NCI-H2227 treated with DMSO at 0.1 percent for 48 hours (cell line): ENCODE measurements at places on chromosomes 13 and 19.

GRCh38 chr19:13906521-13906904 is 512 bp downstream of the CC2D1A start:
- no peak for DNase-seq

- DNase-seq = no peak
Measured at GRCh38 chr19:38223617-38224013, 407 bp downstream of the DPF1 start.

DNA sequence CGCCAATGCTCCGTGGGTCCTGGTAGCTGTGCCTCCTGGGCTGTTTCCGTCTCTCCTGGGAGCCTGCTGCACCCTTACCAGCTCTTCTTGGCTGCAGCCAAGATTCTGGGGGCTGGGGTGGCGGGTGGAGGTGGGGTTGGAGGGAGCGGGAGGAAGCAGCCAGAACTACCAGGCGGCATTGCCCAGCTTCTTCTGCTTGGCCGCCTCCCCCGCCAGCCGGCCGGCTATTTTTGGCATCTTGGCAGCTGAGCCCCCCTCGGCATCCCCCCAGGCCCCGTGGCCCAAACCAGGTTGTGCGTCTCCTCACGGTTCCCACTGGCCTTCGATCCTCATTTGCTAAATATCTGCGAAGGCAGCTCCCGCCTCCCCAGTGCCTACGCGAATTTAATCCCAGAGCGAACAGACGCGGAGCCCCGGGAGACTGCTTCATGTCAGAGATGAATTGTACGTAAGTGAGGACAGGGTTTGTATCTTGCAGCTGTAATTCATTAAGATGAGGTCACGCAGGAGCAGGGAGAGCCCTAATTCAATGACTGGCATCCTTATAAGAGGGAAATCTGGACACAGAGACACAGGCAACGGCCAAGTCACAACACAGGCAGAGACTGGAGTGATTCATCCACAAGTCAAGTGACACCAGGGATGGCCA is 12.8 kb upstream of the PEAK3 start:
- DNase-seq = no peak

GRCh38 chr19:6501740-6502648 is at the start of gene TUBB4A:
TSS of gene TUBB4A (minus strand) at chr19:6502309. CDS start at chr19:6502212, 97 bp downstream.
- no peak for DNase-seq

GRCh38 chr13:30377312-30377685 is 45.0 kb upstream of the UBE2L5 start:
- DNase-seq = no peak

GRCh38 chr13:86900906-86901305 is 770.3 kb upstream of the SLITRK5 start:
- DNase-seq = no peak

GRCh38 chr13:35768551-35768950 is 292.1 kb upstream of the MAB21L1 start:
- DNase-seq = peak; percentile 82

DNA sequence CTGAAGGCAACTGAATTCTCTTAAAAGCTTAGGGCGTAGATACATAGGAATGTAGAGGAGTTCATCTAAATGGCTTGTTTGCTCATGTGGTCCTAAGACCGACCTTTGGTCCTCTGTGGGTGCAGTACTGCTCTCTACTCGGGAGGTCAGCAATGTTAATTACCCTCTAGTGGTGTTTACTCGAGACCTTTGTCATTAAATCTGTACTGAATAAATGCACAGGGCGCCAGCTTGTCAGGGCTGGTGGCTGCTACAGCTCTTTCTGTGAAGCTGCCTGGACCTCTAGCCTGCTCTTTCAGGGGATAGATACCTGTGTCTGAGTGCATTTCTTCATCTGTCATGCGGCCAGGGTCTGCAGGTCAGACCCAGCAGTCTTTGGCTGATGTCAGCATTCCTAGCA is 29.2 kb upstream of the MPHOSPH8 start:
- DNase-seq = no peak

GRCh38 chr13:71617265-71617664 is 249.7 kb downstream of the DACH1 start:
- DNase-seq = no peak

- no peak for DNase-seq
Measured at GRCh38 chr13:99558570-99559180, 57.4 kb downstream of the TM9SF2 start.

DNA sequence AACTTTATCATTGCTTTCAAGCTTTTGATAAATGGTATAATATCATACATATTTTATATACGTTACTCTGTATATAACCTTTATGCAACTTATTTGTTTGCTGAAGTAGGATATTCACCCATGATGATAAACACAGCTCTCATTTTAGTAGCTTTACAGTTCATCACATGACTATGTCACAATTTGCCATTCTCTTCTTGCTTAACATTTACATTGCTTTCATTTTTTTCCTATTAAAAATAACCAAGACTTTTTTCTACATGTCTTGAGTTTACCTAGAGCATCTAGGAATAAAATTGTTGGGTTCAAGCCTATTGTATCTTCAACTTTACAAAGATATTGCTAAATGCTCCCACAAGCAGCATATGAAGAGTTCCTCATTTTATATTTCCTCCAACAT is 54.0 kb downstream of the KCNRG start:
- no peak for DNase-seq
